ENCODE measurements at places on chromosomes 3 and 15.

DNA sequence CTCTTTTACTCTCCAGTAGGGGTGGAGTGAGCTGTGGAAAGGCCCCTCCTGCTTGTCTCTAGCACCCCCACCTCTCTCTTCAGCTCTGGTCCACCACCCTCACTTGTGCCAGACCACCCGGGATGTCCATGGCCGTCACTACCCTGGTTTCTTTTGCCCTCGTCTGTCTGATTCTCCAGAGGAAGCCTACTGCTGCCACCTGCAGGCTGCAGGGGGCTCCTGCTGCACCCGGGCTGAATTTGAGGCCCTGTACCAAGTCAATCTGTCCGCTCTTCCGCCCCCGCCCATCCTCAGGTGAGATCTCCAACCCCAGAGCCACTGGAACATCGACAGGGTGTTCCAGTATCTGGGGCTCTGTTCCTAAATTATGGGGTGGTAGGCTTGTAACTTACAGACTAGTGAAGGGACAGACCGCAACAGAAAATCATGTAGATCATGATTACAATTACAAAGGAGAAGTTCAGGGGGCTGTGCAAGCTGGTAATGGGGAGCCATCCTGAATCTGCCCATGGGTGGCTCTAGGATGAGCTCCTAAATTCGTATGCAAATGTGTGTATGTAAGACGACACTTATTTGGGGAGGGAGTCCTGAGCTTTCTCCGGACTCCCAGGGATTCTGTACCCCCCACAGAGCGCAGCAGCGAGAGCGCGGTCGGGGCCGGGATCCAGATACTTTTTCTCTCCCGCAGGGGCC, 683 bp upstream of the UNC45A start:
- DNase-seq: peak; percentile 52

DNA sequence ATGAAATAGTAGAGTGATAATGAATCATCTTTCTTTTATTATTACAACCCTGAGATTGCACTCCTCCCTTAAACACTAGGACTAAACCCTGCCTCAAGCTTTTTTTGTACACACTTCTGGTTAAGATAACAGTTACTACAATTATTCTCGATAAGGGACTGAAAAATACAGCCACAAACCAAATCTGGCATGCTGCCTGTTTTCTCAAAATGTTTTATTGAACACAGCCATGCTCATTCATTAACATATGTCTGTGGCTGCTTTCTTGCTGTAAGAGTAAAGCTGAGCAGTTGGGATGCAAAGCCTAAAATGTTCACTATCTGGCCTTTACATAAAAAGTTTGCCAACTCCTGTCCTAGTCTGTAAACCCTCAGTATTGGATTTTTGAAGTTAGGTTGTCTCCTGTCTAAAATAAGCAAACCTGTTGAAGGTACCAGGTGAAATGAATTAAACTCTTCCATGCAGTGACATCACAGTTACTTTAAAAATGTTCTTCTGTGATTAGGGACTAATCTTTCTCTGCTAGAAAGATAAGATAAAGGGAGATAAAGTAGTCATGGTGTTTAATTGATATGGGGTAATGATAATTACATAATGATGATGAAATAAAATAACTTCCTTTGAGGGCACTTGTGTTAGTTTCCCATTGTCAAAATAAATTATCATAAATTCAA, 218.2 kb downstream of the STXBP5L start:
- peak; percentile 22 for DNase-seq

DNA sequence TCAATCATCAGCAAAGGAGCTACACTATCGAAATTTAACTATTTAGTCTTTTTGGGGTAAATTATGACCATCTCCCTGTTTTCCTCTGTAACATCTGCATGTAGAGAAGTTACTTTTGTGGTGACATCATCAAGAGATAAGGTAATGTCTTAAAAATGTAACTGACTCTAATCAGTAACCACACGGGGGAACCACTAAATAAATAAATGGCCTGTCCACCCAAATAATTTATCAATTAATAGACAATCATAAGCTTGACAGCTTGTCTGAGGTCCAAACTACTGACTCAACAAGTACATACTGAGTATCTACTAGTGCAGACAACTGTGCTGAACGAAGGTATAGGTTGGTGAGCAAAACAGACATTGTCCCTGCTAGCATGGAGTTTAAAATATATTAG, 219.3 kb downstream of the SLC9A9 start:
- DNase-seq: no peak

- no peak for DNase-seq
Observed at GRCh38 chr3:14199641-14200040, 21.0 kb downstream of the LSM3 start.

- DNase-seq: no peak
Observed at GRCh38 chr3:15645740-15646501, 44.4 kb downstream of the BTD start.

DNA sequence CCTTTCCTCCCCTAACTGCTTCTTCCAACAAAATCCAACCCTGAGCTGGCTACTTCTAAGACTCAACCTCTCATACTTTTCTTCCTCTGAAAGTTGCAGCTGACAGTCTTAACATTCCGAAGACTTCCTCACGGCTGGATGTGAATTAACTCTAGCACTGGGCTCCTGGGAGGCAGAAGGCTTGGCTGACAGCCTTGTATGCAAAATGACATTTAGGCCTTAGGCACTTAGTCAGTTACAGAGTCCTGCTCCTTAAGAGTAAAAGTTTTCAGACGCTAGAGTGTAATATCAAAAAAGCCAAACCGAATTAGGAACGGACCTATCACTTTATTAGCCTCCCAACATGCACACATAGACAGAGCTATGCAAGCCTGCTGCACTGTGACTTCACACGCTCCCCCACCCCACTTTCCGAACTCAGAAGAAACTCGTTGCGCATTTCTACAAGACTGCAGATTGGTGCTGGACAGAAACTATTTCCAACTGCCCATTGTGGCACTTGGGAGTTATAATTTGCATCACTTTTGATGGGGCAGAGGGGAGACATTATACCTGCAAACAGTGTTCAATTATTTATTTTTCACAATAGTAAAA, 15.5 kb upstream of the ANXA2 start:
- no peak for DNase-seq

DNA sequence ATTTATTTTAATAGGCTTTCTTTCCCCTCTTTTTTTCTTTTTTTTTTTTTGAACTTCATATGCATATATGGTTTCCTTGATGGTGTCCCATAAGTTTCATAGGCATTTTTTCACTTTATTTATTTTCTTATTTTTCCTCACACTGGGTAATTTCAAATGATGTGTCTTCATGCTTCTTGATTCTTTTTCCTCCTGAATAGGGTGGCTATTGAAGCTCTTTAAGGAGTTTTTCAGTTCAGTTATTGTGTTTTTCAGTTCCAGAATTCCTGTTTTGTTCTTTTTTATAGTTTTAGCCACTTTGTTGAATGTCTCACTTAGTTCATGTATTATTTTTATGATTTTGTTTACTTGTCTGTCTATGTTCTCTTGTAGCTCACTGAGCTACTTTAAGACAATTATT, 273.2 kb downstream of the NFKBIZ start:
- DNase-seq: no peak

DNA sequence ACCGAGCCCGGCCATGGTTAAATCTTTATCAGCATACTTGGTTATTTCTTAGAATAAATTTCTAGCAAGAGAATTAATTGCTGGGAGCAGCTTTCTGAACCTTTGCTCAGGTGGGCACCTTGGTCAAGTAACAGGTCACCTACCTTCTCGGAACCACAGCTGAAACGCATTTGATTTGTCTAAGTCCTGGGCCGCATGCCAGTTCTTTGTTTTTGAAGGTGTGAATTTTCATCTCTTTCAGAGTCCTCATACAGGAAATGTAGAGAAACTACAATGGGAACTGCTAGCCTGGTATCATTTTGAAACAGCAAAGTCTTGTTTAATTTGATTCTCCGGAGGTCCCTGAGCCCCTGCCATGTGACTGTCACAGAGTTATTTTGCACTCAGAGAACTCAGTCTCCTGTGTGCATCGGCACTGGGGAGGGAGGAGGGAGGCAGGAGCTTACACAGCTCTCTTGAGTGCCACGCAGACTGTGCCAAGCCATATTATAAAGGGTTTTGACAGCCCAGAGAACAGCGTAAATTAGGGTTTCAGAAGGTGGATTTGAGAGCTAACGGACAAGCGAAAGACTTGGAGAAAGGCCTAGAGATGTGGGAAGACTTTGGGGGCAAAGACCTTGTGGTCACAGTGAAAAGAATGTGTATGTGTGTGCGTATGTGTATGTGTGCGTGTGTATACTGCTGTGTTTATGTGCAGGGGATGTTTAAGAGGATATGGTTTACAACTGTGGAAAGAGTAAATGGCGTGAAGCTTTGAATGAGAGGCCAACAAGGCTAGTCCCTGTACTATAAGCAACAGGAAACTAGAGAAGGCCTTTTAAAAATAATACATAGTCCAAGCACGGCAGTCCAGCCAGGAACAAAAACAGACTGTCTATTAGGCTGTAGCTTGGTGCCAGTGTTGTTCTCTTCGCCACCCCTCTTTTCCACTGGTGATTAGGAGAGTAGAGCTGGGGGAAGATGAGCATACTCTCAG, 61.8 kb upstream of the ATP13A3 start:
- no peak for DNase-seq

DNA sequence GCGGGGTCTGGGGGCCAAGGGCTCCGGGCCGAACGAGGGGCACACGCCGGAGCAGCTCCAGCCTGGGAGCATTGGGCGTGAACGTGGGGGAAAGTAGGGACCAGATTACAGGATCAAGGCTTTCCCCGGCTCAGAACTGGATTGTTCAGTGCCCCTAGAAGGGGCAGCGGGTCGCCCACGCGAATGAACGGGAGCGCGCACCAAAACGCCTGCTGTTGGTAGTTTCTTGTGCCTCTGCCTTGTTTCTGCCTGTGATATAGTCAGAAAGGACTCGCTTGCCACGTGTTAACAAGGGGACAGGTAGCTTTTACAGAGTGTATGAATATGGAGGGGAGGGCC, 1.1 kb downstream of the CASR start:
- no peak for DNase-seq

DNA sequence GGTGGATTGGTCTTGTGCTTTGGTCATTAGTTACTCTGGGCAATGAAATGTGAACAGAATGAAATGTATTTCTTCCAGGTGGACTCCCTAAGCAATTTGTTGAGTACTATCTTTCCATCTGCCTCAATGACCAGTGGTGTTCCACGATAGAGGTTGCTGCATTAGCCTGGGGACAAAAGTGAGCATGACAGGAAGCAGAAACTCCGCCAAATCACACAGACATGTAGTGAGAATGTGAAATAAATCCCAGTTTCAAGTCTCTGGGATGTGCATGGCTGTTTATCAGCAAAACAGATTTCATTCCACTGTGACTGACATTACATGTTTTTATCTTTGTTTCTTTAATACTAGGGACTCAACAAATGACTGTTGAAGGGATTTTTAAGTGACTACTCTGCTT, 63.3 kb upstream of the DCBLD2 start:
- DNase-seq: no peak

- DNase-seq: no peak
Observed at GRCh38 chr15:39153058-39153714, 427.7 kb upstream of the THBS1 start.

DNA sequence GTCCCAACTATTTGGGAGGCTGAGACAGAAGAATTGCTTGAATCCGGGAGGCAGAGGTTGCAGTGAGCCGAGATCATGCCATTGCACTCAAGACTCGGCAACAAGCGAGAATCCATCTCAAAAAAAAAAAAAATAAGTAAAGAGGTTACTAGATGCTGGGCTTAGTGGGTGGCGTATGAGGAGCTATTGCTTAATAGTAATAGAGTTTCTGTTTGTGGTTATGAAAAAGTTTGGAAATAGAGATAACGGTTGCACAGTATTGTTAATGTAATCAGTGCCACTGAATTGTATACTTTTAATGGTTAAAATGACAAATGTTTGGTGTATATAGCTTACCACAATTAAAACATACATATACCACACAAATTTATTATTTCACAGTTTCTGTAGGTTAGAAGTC, 14.7 kb upstream of the HHATL start:
- no peak for DNase-seq

- no peak for DNase-seq
Observed at GRCh38 chr3:51176923-51177322, 208.2 kb upstream of the MANF start.

DNA sequence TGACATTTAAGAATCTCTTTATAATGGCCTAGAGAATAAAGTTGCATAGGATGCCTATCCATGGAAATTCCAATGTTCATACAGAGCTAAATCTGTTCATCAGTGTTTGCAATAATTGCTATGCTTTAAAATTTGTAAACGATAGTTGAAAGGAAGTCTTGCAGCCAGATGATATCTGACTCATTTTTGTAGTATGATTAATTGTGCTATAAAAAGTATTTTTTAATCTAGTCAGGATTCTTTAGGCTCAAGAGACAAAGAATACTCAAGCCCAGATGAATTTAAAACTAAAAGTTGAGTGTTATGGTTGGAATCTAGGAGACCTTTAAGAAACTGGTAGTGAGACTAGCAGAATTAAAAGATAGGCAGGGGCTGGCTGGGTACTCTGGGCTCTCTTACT, 50.5 kb downstream of the SUCNR1 start:
- DNase-seq: no peak

- DNase-seq: no peak
Observed at GRCh38 chr3:171354706-171355582, 105.3 kb downstream of the TNIK start.

- DNase-seq: no peak
Observed at GRCh38 chr15:34243226-34243625, 18.4 kb downstream of the EMC4 start.

GRCh38 chr15:38890194-38890593, 325.6 kb upstream of the RASGRP1 start:
- DNase-seq: no peak

DNA sequence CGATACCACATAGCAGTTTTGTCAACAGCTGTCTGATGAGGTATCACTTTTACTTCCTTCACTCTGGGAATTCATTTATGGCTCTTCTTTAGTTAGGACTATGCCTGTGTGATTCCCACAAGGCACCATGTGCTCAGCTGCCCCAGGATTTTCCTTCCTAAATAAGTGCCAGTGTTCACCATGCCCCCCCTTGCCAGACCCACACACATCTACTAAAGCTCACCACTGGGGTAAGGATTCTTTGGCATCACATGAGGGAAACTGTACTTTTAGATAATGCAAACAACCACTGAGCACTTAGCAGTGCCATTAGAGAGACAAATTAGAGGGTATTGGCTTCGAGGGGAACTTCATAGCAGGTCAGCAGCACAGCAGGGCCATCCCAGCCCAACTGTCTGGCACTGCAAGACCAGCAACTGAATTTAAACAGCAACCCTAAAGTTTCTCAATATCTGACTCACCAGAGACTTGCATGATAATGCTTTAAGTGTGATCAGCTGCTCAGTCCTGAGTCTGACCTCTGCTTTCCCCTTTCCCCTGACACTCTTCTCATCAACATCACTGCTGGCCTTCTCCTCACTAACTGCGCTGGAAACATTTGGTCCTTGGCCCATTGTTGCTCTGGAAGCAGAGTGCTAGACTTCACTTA, 114.3 kb downstream of the STAC start:
- DNase-seq: no peak

All from NCI-H446 treated with DMSO at 0.1 percent for 48 hours (cell line).